ENCODE measurements at places on chromosomes 6 and 20.

DNA sequence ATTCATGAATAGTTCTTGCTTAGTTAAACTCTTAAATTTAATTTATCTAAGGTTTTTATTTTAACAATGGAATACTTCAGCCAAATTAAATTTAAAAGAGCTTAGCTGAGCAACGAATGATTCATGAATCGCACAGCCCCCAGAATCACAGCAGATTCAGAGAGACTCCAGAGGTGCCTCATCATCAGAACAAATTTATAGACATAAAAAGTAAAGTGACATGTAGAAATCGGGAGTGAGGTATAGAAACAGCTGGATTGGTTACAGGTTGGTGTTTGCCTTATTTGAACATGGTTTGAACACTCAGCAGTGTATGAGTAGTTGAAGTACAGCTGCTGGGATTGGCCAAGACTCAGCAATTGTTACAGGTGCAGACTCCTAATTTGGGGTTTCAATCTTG lies 132.7 kb upstream of the MAP3K4 start:
- no peak for DNase-seq

DNA sequence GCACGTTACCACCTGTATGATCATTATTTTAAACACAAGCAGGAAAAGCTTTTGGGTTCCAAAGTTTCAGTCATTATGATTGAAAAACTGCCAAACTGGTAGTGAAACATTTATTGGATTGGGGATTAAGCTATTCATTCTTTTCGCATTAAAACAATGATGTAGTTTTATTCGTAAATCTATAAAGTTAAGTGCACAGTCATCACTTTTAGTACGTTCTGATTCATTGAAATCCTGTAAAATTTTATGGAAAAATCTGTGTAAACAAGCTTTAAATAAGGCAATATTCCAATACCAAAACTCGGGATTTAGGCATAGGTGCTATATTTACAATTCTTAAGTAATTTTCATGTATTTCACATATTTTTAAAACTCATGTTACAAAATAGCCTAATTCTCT lies 379.9 kb downstream of the PLCB1 start:
- no peak for DNase-seq

GRCh38 chr6:149840345-149841075 lies 23.6 kb downstream of the LRP11 start:
- no peak for DNase-seq

- no peak for DNase-seq
Observed at GRCh38 chr6:147782302-147782701, 273.8 kb downstream of the SAMD5 start.

GRCh38 chr6:118917546-118918328 lies 17.2 kb downstream of the MCM9 start:
- DNase-seq = no peak

- no peak for DNase-seq
Observed at GRCh38 chr6:84809455-84809854, 45.1 kb upstream of the TBX18 start.

- no peak for DNase-seq
Observed at GRCh38 chr6:125743604-125744003, 5.8 kb upstream of the HEY2 start.

DNA sequence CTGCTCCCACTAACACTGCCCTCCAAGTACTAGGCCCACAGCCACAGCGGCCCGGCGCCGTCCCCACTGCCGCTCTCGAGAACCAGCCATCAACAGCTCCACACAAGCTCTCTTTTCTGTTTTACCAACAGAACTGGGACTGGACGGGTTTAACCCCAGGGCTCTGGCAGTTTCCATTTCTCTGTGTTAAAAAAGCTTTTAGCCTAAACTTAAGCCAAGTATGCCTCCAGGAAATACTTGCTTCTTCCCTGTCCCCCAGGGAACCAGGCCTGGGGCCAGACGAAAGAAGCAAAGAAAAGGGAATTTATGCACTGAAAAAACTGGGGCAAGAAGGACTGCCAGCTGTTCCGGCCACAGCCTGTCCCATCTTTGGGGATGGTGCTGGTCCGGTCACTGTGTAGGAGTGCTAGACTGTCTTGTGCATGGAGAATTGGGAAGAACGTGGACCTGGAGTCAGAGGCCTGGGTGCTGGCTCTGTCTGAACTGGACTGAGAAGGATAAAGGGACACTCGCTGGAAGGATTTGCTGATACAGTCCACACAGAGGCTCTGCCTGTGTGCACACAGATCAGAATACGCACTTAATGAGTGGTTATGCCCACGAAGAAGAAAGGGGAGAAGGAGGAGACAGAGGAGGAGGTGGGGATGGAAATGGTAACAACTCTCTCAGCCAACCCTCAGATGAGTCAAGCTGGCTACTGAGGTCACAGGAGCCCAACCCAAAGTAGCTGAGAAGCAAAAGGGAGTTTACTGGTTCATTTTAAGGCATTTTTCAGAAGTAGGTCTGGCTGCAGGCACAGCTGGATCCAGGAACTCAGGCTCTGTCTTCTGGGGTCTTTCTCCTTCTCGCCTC lies 254.4 kb upstream of the PMEPA1 start:
- DNase-seq = no peak

- DNase-seq = no peak
Observed at GRCh38 chr6:15365273-15365687, 119.4 kb downstream of the JARID2 start.

GRCh38 chr6:98574984-98575383 lies 259.4 kb upstream of the POU3F2 start:
- no peak for DNase-seq

DNA sequence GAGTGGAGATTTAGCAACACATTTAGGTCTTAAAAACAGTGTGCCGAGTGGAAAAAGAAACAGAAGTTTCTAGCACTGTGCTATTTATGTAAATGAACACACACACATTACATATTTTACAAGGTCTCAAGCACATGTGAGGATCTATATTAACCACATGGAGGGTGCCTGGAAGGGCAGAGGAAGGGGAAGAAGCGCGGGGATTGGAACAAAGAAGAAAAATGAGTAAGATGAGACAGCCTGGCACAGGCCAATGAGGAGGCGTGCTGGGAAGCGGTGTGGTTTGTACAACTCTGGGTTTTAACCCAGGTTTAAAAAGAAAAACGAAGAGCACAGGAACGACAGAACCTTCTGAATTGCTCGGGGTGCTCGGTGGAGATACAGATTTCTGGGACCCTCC lies 5.7 kb downstream of the KCNG1 start:
- DNase-seq = no peak
